NCI-H1436 (cell line): ENCODE measurements at places on chromosomes 1 and 21.

DNA sequence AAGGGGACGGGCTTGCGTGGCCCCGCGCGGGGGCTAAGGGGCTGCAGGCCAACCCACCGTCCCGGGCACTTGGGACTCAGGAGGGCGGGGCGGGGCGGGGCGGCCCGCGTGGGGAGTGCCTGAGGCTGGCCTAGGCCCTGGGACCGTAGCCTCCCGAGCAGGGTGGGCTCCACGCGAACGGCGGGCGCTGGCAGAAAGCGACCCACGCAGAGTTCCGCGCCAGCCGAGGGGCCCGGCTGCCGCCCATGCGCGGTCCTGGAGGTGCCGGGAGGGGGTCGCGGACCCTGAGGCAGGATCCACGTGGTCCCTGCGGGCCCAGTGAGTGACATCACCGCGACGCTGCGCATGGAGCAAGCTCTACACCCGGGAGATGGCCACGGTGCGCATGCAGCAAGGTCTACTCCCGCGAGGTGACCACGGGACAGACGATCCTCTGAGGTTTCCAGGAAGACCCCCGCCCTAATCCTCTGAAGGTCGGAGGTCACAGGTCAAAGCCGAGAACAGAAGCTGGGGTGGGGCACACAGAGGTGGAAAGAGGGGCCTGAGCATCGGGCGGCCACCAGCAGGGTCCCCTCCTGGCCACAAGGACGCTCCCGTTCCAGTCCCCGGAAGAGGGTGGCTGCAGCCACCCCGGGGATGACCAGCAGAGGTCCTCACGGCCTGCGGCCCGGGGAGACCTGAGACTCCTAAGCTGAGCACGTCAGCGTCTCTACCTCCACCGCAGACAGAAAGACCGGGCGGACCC, 13.5 kb upstream of the SLC19A1 start:
- peak; percentile 33 for DNase-seq

GRCh38 chr21:33781121-33781520, 134.5 kb downstream of the ATP5PO start:
- no peak for DNase-seq

DNA sequence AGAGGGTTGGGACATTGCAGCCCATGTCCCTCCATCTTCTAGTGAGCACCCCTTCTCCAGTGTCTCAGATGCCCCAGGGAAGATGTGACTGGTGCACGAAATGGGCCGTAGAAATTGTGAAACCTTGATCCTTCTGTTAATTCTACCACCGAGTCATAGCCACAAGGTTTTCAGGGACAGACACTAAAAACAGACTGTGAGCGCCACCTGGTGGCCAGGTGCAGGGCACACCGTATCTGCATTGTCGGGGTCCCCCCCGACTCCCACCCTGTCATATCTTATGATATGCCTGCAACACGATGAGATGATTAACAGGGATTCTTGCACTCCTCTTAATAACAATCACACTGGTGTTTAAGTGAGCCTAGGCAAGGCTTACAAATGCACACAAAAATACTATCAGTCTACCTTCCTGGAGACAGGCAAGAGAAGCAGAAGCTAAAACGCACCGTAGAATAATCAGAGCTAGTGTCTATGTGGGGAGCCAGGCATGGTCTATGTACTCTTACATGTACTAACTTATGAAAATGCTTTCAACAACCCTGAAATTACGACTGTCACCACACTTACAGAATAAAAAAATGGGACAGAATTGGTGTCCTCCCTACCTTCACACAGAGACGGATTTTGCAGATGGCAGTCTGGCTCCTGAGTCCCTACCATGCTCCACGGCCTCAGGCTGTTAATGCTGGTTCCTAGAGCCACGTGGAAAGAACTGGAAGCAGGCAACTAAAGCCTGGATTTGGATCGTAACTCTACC, 57.9 kb downstream of the FHAD1 start:
- DNase-seq: peak; percentile 55

DNA sequence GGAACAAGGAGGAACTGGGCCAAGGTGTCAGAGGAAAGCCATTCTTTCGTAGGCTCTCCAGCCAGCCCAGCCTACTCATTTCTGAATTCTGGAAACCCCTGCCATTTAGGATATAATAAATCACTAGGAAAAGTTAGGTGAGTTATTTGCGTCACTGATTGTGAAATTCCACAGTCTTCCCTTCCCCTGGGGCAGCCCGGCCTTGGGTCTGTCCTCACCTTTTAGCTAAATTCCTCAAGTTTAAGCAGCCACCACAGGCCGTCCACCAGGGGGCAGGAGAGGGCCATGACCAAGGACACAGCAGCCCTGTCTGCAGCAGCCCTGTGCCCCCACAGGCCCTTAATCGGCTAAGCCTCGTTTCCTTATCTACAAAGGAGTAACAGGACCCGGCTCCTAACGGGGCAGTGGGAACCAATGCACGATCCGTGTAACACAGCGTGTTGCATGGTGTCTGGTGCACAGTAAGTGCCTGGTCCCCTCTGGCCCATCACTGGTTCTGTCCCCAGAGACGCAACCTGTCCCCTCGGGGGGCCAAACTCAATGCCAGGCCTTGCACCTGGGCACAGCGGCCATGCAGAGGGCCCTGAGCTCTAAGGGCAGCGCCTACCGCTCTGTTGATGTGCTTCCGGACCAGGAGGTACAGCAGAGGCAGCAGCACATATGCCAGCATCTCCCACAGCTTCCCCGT, 18.1 kb downstream of the GPR157 start:
- DNase-seq: peak; percentile 71

DNA sequence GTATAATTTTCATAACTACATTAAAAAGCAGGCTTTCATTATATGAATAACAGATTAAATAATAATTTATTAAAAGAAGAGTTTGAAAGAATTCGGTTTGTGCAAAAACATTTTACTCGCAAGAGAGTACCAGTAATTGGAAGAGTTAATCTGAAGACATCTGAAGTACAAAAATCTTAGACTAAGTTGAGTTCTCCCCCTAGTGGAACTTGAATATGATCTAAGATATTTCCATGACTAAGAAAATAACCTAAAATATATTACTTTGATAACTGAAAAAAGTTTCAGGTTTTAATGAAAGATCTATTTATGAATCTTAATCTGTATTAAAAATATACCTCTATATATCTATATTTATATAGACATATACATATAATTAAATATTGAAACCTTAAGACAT, 112.5 kb upstream of the GFI1 start:
- DNase-seq: no peak

DNA sequence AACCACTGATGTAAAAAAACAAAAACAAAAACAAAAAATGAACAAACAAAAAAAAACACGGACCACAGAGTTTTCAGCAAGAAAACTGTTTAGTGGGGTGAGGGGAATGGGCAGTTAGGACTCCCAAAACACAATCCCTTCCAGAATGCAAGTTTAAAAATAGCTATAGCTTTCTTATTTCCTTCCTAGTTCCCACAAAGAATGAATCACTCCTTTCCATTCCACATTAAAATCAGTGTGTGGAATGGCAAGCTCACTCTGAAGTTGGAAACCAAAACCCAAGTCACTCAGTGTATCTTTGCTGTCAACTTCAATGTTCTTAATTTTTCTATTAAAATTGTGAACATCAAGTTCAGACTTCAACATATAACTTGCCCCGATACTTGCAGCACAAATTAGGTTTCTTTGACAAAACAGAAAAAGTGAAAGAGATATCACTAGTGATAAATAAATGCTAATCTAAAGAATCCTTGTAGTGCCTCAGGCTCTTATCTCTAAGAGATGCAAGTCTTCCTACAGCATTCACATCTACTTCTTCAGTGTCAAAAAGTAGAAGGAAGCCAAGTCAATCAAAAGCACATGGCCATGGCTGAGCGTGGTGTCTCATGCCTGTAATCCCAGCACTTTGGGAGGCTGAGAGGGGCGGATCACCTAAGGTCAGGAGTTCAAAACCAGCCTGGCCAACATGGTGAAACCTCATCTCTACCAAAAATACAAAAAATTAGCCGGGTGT, 45.5 kb downstream of the TOR3A start:
- no peak for DNase-seq

- no peak for DNase-seq
Observed at GRCh38 chr21:36686955-36687354, 12.0 kb upstream of the SIM2 start.

- peak; percentile 89 for DNase-seq
Observed at GRCh38 chr1:109483672-109484518, at the start of gene ATXN7L2. Gene ATXN7L2 (plus strand): TSS chr1:109483905. CDS start chr1:109483954, 49 bp downstream.

GRCh38 chr1:226602186-226603021, 53.8 kb downstream of the STUM start:
- no peak for DNase-seq

GRCh38 chr1:19009882-19010321, 53.4 kb upstream of the IFFO2 start:
- DNase-seq: no peak

DNA sequence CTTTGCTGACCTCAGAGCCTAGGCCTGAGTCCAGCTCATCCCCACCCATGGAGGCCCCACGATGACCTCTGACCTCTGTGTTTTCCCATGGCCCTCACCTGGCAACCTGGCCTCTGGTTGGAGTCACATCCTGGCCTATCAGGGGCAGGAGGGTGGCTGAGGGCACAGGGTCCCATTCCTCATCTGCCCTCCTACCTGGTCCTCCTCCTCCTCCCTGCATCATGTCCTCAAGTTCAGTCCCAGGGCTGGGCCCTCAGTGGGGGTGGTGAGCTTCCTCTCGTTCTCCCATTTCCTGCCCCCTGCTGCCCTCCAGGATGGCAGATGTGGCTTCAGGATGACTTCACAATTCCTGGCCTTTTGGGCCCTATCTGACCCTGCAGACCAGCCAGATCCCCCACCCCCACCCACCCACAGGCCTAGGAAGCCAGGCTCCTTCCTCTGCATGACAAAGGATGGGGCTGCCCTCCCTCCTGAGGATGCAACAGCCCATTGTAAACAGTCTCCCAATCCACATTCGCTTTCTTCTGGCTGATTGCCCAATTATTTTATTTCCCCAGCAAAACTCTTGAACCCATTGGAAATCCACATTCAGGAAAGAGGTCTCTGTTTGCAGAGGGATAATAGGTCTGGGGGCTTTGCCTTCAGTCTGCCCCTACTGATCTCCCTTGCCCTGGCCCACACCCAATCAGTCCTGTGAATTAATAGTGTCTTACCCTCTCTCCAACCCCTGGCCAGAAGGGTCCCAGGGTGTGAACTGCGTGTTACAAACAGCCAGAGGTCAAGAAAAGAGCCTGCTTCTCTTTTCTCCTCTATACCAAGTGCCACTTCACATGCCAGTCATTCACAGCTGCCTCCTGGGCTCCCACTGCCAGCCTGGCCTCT, 10.3 kb upstream of the LEFTY1 start:
- DNase-seq: no peak

DNA sequence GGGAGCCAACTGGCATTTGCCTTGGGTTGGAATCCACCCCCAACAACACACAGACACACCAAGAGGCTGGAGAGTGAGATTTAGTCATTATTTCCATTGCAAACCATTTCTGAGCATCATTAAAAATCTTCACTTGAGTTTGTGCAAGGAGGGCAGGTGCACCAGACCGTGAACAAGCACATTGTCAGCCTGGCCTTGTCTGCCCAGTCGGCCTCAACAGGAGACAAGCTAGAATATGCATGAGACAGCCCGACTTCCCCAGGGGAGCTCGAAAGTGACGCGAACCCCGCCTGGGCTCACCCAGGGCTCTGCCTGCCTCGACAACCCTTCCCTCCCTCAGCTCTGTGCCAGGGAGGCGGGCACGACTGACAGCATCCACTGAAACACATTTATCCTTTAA, 15.4 kb upstream of the GUCA2B start:
- no peak for DNase-seq

DNA sequence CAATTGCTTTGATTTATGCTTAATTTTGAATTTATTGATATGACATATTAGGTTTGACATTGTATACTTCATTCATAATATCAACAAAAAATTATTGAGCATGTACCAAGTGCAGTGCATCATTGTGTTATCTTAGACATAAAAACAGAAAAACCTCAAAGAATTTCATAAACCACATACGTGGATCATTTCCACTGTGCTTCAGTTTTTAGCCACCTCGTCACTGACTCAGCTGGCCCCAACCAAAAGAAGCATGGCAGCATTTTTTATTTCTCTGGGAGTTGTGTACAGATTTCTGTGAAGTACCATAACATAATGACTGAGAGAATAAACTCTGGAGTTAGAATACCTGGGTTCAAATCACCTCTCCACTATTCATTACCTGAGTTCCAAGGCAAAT, 95.6 kb upstream of the C1orf87 start:
- DNase-seq: no peak

DNA sequence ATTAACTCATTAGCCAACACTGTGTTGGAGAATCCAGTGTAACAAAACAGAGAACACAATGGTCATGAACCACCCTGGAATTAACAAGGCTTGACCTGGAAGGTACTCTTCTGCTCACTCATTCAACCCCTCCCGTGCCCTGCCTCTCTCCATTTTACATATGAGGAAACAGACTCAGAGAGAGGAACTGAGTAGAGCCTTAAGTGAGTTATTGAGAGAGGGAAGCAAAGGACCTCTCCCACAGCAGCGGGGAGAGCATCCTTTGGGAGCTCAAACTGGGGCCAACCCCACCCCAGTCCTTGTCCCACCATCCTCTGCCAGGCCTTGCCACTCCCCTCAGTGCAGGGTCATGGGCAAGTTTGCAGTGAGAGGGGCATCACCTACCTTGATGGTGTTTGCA, 1.4 kb downstream of the S100A12 start:
- no peak for DNase-seq

GRCh38 chr1:174167265-174167803, 8.0 kb downstream of the RABGAP1L start:
- DNase-seq: no peak

DNA sequence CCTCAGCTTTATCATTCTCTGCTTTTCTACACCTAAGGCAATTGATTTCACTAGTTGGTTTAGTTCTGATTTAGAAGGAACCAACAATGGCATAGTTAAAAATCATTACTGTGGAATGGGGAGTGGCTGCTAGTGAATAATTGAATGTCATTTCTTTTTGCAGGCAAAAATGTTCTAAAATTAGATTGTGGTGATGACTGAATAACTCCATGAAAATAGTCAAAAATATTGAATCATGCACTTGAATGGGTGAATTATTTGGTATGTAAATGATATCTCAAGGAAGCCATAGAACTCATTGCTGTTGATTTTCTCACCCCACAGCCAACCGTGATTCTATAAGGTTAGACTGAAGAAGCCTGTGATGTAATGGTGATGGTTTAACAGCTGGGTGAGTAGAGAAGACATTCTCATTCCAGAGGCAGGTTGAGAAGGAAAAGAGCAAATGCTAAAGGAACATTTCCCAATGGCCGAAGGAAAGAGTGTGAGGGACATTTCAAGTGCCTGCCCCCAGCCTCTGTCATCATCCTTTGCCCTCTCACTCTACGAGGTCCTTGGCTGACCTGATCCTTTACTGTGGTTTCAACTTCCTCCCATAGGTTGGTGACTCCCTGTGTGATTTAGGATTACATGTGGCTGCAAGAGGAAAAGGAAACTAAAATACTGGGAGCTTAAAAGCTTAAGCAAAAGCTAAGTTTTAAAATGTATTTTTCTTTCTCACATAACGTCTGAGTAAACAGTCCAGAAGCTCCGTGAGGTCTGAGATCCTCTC, 12.5 kb downstream of the OVAAL start:
- DNase-seq: no peak

- DNase-seq: no peak
Observed at GRCh38 chr21:45439901-45440461, 35.0 kb downstream of the COL18A1 start.
